ENCODE measurements at places on chromosomes 16 and 17.
A peak's percentile ranks its signal among the peaks of the same experiment; 100 is the strongest.

DNA sequence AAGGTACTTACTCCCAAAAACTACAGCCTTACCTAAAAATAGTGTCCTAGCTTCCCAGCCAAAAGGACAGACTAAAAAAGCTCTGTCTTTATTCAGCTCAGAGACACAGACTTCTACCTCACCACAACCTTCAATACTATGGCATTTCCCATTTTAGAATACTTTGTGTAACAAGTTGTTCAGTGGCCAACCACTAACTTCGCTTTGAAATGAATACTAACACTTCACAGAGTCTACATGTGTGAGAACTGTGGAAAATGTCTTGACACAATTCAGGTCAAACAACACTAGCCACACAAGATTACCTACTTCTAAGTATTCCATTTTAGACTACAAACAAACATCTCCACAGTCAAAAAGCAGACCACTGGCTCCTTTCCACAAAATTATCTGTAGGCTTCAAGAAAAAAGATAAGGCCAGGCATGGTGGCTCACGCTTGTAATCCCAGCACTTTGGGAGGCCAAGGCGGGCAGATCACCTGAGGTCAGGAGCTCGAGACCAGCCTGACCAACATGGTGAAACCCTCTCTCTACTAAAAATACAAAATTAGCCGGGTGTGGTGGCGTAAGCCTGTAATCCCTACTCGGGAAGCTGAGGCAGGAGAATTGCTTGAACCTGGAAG, 3.2 kb downstream of the HELZ start:
- DNase-seq: no peak

- no peak for DNase-seq
Measured at GRCh38 chr17:50815400-50815799, 20.0 kb upstream of the WFIKKN2 start.

DNA sequence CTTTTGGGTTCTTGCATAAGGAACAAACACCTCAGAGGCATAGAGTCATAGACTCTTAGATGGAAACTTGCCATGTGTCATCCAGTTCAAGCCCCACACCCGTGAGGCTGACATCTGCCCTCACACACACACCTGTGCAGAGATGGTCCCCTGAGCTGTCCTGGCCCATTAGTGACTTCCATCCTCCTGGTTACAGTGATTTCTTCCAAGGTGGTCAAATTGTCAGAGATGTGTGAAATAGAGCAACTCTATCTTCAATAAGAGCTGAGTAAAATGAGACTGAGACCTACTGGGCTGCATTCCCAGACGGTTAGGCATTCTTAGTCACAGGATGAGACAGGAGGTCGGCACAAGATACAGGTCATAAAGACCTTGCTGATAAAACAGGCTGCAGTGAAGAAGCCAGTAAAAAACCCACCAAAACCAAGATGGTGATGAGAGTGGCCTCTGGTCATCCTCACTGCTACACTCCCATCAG, 342.2 kb upstream of the TNRC6C start:
- no peak for DNase-seq

DNA sequence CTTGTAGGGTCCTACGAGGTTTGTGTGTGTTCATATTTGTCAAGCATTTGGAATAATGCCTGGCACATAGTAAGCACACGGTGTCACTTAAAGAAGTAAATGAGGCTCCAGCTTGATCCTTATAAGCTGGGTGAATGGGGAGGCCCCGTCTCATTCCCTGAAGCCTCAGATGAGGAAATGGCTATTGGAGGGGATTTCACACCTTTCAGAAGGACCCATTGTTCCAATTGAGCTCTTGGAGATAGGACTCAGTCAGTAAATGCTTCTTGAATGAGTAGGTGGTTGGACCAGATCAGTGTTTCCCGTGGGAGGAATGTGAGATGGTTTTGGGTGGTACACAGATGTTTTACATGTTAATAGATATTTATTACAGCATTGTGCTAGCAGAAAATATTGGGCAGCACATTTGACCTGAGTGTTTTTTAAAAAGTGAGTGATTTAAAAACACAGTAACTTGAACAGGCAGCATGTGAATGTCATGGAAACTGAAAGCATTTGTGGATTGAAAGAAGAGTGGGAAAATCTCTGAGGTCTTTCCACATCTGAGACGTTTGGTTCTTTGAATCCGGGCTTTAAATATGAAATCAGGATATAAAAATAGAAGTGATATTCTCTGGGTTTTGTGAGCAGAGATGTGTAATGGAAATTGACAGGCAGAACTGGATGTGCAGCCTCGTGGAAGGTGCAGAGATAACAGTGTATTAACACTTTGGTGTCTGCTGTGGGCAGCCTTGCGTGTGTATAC, 36.4 kb upstream of the ARHGAP17 start:
- no peak for DNase-seq

DNA sequence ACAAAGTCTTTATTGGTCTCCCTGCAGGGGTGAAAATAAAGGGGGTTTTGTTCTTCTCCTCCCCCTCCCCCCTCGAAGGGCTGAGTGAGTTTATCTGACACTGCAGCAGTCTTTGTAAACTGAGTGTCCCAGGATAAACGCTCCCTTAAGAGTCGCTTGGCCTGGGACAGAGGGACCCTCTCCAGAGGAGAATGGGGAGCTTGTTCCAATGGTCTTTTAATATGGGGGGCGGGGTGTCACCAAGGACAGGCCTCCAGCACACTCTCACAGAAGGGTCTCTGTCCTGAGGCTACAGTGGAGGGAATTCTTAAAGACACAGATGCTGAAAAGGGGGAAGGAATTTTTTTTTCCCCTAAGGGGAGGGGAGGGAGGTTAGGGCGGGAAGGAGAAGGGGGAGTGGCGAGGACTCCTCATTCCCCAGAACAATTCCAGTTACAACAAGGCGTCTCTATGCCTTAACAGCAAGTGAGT, 455.5 kb downstream of the SOX9 start:
- DNase-seq: no peak

DNA sequence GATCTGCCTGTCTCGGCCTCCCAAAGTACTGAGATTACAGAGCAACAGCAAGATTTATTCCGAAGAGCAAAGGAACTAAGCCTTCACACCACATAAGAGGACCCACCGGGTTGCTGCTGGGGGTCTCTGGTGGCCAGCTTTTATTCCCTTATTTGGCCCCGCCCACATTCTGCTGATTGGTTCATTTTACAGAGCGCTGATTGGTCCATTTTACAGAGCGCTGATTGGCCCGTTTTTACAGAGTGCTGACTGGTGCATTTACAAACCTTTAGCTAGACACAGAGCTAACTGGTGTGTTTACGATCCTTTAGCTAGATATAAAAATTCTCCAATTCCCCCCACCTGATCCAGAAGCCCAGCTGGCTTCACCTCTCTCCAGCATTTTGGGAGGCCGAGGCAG, 26.3 kb downstream of the COPRS start:
- no peak for DNase-seq

DNA sequence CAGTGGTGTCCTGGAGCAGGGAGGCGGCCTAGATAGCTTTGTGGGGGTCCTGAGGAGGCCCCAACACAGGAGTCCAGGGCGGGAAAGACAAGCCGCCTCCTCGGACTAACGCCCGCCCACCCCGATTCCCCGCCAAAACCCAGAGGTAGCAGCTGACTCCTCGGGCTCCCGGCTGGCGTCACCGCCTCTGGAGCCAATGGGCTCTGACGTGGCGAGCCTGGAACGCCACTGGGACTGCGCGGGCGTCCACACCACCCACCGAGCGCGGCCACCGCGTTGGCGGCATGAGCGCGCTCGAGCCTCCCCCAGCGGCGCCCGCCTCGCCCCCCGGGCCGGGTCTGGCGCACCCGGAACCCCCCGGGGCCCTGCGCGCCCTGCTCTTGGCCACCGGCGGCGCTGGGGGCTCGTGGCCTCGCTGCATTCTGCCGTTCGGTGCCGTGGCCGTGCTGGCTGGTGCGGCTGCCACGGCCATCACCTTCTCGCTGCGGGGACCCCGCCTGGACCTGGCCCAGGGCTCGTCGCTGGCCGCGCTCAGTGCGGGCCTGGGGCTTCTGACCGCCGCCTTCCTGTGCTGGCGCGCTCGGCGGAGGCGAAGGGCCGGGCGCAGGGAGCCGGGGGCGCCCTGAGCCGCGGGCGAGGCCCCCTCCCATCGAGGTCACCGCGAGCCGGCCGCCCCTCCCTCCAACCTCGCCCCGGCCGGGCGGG, 3.4 kb upstream of the NTN3 start:
- DNase-seq: peak; percentile 79
